ENCODE measurements at places on chromosomes 13 and 19. TPM values are rescaled to one million over a fixed set of nuclear protein-coding genes. Genes with fewer than 3 reads are reported as not detected.

C19orf38 gene
- total RNA-seq = 1.6 TPM

RAB3A gene
- 15.3 TPM for total RNA-seq

RASL11A gene
- 3.1 TPM for total RNA-seq

ZNF69 gene
- total RNA-seq = 2.4 TPM

ZSCAN22 gene
- total RNA-seq = 1.5 TPM

CDC42EP5 gene
- not detected for total RNA-seq

SERPINE3 gene
- not detected for total RNA-seq

DNA sequence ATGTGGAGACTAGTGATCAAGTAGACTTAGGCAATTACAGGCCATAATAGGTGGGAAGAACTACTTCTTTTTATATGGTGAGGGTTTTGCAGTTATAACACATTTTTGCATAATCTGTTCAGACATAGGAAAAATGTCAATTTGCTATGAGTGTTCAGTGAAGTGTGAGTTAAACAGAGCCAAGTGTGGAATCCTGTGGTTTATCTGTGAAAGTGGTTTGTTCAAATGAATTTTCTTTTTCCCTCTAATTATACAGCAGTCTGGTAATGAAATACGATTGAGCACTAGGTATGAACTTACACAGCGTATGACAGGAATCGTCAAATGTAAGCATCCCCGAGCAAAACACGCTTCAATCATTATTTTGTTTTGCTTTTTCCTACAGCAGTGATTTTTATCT is 178.3 kb downstream of the STK24 start:
- H3K27ac ChIP-seq = no peak overlapping the region
- H3K27me3 ChIP-seq = peaks cover 39% of the 10 kb centered on the region
- H3K4me1 ChIP-seq = peaks cover 2% of the 10 kb centered on the region
- DNase-seq = no peak

DNA sequence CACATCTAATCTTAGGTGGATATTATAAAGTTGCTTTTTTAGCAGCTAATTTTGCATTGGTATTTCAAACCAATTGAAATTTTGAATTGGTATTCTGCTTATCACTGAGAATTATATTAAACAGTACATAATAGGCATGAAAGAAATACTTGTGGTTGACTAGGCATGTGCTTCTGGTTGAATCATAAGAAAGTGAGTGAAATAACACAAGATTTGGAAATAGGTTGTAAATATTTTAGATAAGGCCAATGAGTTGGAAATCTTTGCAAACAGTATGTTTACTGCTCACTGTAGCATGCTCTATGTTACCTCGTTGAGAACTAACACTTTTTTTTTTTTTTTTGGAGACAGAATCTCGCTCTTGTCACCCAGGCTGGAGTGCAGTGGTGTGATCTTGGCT is 66.8 kb upstream of the RFC3 start:
- DNase-seq = no peak
- H3K4me1 ChIP-seq = no peaks in the 10 kb centered on the region
- no peak overlapping the region for H3K27ac ChIP-seq
- H3K27me3 ChIP-seq = peaks cover 6% of the 10 kb centered on the region
- H3K4me3 ChIP-seq = no peak overlapping the region

DNA sequence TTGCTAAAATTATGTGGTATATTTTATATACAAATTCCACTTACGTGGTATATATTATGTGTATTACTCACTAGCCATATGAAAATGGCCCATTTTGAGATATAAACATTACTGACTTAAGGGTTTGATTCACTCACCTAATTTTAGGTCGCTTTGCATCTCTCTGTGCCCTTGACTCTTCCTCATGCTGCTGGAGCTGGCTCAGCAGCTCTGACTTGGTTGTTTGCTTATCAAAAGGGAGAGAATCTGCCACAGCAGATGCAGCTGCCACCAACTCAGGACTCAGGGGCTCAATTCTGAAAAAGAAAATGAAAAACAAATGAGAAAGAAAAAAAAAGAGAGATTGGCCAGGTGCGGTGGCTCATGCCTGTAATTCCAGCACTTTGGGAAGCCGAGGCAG is 12.2 kb downstream of the MRPS31 start:
- H3K36me3 ChIP-seq = peaks cover 7% of the 10 kb centered on the region
- no peak for DNase-seq
- no peak overlapping the region for H3K4me3 ChIP-seq
- peaks cover 11% of the 10 kb centered on the region for H3K4me1 ChIP-seq
- H3K27me3 ChIP-seq = no peaks in the 10 kb centered on the region

DNA sequence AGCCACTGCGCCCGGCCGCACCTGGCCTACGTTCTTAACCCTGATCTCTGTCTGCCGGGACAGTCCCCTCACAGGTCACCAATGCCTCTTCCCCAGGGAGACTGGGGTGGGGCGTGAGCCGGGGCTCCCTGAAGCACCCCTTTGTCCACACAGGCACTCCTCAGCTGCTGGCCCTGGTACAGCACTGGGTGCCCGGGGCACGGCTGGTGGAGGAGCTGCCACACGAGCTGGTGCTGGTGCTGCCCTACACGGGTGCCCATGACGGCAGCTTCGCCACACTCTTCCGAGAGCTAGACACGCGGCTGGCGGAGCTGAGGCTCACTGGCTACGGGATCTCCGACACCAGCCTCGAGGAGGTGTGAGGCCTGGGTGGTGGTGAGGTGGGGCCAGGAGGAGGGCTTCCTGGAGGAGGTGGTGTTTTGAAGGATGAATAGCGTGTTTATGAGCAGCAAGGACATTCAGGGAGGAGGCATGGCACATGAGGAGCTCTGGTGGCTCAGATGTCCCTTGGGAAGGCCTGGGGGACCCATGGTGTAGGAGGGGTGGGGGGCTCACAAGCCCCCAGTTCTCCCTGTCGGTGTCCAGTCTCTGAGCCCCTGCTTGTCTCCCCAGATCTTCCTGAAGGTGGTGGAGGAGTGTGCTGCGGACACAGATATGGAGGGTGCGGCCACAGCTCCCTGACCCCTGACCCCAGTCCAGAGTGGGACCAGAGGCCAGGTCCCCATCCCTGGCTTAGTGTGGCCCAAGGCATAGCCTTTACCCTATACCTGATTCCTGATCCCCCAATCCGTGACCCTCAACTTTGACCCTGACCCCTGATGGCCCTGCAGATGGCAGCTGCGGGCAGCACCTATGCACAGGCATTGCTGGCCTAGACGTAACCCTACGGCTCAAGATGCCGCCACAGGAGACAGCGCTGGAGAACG is 13.5 kb upstream of the ARHGAP45 start:
- no peak for DNase-seq
- H3K36me3 ChIP-seq = no peaks in the 10 kb centered on the region
- no peaks in the 10 kb centered on the region for H3K27me3 ChIP-seq
- H3K4me1 ChIP-seq = peaks cover 25% of the 10 kb centered on the region
- H3K27ac ChIP-seq = no peak overlapping the region

GRCh38 chr13:107271227-107271626 is 703.3 kb upstream of the ARGLU1 start:
- no peak overlapping the region for H3K27ac ChIP-seq
- H3K27me3 ChIP-seq = no peaks in the 10 kb centered on the region
- H3K36me3 ChIP-seq = no peaks in the 10 kb centered on the region
- H3K4me1 ChIP-seq = no peaks in the 10 kb centered on the region

DNA sequence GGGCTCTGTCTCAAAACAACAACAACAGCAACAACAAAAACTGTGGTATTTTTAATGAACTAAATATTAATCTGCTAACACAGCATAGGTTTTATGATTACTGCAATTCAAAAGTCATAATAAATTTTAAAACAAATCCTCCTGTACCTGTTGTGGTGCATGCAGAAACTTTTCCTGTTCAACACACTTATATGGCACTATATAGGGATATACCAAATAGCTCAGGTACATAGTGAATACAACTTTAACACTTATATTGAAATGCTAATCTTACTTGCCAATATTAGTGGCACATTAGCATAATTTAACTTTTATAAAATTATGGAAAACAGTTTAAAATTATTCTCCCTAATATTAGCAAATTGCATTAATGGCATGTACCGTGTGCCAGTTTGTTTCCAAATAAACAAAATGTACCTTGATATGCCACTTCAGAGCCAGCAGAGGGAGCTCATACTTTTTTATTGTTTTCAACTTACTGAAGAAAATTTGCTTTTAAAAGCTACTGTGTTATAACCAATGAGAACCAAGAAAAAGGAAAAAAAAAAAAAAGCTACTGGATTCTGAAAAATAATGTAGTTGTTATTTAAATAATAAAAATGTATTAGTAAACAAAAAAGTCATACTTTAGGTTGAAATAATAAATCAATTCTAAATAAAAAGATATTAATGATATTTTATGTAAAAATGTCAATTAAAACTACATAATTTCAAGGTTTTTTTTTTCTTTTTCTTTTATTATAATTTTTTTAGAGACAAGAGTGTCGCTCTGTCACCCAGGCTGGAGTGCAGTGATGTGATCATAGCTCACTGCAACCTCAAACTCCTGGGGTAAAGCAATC is 18.0 kb upstream of the RBM26 start:
- no peak for DNase-seq
- H3K27ac ChIP-seq = no peak overlapping the region
- no peaks in the 10 kb centered on the region for H3K27me3 ChIP-seq
- H3K4me1 ChIP-seq = no peaks in the 10 kb centered on the region

DNA sequence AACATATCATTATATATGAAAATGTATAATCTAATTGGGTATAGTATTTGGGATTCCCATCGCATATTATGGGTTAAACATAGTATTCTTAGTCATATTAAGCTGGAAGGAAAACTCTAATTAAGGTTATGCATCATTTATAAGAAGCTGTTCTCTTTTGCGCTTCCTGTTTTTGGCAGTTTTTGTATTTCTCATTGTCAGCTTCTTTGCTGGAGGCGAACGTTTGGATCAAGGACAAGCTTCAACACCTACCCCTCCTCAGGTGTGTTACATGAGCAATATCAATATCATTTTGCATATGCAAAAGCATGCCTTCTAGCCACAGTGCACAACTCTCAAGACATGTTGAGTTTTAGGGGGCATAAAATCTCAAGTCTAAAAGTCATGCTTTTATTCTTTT is 439.8 kb downstream of the TDRD3 start:
- H3K27me3 ChIP-seq = no peaks in the 10 kb centered on the region
- H3K4me1 ChIP-seq = no peaks in the 10 kb centered on the region
- H3K4me3 ChIP-seq = no peak overlapping the region
- H3K36me3 ChIP-seq = no peaks in the 10 kb centered on the region

GRCh38 chr19:51131780-51132680 is 7.3 kb downstream of the SIGLEC9 start:
- peaks cover 7% of the 10 kb centered on the region for H3K36me3 ChIP-seq
- no peak for DNase-seq
- peaks cover 23% of the 10 kb centered on the region for H3K4me1 ChIP-seq

DNA sequence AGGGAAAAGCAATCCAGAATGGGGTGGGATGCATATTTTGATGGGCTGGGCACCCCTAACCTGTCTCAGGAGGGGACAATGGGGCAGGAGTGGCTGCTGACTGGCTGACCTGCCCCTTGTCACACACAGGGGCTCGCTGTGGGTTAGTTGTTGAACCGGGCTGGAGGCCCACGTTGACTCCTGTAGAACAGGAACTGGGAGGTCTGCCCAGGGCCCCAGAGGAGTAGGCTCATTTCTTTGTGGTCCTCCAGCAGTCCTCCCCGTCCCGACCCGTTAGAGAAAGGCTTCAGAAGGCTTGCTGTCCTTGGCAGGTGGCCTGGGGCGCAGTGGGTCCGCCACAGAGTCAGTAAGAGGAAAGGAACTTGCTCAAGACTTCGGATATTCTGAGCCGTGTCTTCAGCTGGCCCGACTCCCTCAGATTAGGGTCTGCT is 70.1 kb downstream of the COL4A1 start:
- no peaks in the 10 kb centered on the region for H3K36me3 ChIP-seq
- H3K27me3 ChIP-seq = peaks cover 47% of the 10 kb centered on the region
- no peak overlapping the region for H3K27ac ChIP-seq
- no peak overlapping the region for H3K4me3 ChIP-seq
- DNase-seq = no peak
- H3K4me1 ChIP-seq = no peaks in the 10 kb centered on the region

DNA sequence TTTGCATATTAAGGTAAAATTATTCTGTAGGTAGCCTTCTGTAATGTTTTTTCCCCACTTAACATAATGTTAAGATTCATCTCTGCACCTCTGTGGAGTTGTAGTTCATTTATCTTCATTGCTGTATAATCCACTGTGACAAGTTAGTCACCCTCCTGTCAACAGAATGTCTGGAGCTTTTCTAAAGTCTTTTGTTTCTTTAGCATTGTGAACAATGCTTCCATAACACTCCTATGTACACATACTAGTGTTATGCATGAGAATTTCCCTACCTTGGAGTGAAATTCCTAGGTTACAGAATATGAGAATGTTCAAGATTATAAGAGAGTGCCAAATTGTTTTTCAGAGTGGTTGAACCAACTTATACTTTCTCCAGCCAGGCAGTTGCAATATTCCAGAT is 113.5 kb downstream of the COG6 start:
- no peaks in the 10 kb centered on the region for H3K27me3 ChIP-seq
- DNase-seq = no peak
- peaks cover 7% of the 10 kb centered on the region for H3K4me1 ChIP-seq
- peak overlapping the region; percentile 60 for H3K27ac ChIP-seq
- H3K4me3 ChIP-seq = no peak overlapping the region
- peaks cover 3% of the 10 kb centered on the region for H3K36me3 ChIP-seq

Measured in T-helper 17 cell (primary cell).